ENCODE measurements at places on chromosomes 2 and 18.
A peak's percentile ranks its signal among the peaks of the same experiment; 100 is the strongest.

GRCh38 chr2:134308474-134309385 lies 54.9 kb downstream of the MGAT5 start:
- DNase-seq, result no peak

DNA sequence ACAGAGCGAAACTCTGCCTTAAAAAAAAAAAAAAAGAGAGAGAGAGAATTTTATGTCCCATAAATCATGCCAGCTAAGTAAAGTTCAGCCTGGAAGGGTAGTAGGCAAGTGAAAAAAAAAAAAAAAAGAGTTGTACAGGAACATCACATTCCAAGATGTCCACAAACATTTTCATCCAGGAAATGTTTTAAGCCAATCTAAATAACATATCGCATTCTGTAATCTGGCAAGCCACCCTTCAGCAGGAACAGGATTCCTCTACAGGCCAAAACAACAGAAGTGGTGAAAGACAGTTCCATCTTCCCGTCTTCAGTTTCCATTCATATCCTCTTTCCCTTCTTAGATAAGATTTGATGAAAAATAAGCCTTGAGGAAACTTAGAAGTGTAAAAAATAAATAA lies 1108.1 kb upstream of the DDX18 start:
- no peak for DNase-seq

- no peak for DNase-seq
Measured at GRCh38 chr18:7147399-7147798, 29.8 kb upstream of the LAMA1 start.

DNA sequence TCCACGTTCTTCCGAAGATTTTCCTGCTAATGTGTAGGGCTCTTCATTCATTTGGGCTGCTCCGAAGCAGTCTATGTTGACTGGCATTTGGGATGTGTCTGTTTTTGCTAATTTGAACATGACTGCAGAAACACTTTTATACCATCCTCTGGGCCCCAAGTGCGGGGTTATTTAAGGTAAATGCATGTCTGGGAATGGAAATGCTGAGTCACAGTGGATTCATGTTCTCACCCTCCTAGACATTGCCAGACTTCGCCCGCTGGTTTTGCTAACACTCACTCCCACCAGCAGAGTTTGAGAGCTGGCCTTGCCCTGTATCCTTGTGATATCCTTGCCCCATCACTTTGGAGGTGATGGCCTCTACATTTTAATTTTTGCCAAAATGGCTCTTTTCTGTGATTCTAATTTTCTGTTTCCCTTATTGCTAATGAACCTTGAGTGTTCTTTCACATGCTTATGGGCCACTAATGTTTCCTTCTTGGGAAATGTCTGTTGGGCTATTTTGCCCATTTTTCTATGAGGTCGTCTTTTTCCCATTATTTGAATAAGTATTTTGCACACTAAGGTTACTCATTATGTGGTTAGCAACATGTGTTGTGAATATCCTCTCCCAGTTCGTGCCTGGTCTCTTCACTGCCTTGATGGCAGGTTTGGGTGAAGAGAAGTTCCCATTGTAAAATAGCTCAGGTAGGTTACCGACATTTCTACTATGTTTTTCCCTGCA lies 204.1 kb downstream of the GLI2 start:
- no peak for DNase-seq

- DNase-seq, result no peak
Measured at GRCh38 chr2:27307545-27308358, 493 bp downstream of the UCN start.

GRCh38 chr2:226338825-226339224 lies 460.8 kb downstream of the IRS1 start:
- DNase-seq, result no peak

DNA sequence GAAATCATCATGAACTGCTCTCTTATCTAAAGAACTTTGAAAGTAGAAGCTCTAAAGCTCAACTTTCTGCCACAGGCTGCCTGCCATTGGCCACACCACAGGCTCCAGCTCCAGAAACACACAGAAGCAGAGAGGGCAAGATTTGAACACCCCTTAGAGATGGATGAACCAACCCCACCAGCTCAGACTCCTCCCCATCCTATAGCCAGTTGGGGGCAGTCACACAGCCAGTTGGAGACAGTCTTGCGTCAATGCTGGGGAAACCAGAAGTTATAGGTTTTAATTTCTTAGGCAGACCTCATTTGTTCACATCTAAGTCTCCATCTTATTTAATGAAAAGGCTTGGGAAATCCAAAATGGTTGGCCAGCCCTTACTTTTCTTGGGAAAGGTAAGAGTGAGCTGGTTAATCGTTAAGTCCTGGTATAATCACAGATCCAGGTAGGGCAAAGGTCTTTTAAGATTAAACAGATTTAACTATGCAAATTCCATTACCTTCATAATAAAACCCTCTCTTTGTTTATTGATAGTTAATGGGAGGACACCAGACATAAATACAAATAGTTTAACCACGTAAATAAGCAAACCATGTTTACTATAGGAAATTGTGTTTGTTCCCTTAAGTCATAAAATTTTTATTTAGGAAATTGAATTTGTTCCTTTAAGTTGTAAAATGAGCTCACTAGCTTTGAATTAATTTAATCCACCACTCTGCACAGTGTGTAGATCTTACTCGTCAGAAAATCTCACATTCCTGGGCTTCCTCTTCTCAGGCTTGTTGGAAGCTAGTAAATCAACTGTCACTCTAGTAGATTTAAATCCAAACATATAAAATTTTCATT lies 28.0 kb downstream of the MRO start:
- DNase-seq, result no peak

- no peak for DNase-seq
Measured at GRCh38 chr2:121748202-121748601, 7.2 kb upstream of the TSN start.

GRCh38 chr2:111035830-111036441 lies 84.8 kb upstream of the BCL2L11 start:
- no peak for DNase-seq

DNA sequence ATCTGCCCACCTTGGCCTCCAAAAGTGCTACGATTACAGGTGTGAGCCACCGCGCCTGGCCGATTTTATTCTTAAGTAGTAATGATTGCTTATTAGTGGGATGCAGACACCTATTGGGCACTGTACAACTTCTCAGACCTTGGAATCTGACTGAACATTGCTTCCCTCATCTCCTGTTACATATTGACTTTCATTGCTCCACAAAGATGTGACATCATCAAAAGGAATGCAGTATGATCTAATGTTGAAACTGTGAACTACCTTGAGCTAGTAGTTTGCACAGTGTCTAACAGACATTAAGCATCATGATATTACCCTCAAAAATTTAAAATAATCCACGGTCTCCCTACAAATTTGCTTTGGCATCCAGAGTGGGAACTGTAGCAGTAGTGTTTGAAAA lies 109.8 kb upstream of the SIX2 start:
- no peak for DNase-seq

DNA sequence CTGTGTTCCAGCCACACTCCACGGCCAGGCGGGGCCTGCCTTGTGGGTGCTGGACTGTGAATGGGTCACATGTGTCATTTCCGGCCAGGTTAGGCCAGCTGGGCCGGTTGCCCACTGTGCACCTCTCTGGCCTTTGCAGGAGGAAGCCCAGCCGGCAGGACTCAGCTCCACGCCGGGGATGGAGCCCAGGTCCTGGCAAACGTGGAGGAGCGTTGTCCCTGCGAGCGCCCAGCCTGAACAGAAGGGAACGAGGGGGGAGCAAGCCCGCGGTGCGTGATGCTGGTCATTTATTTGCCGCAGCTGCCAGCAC lies 152.9 kb downstream of the PXDN start:
- no peak for DNase-seq

GRCh38 chr2:191666732-191667131 lies 11.2 kb upstream of the NABP1 start:
- DNase-seq, result no peak

- peak; percentile 23 for DNase-seq
Measured at GRCh38 chr2:218885981-218886947, 5.6 kb downstream of the WNT10A start.

GRCh38 chr2:75077909-75078308 lies 119.5 kb downstream of the POLE4 start:
- no peak for DNase-seq

DNA sequence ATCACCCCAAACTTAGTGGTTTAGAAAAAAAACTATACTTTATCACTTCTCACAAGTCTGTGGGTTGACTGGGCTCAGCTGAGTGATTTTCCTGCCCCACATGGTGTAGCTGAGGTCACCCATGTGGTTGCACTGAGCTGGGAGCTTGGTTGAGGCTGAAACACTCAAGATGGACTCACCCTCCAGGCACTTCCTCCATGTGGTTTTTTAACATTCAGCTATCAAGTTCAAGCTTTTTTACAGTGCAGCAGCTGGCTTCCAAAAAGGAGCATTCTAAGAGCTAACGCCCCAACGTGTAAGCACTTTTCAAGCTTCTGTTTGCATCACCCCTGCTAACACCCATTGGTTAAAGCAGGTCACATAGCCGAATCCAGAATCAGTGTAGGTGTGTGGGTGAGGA lies 105.9 kb upstream of the CREB1 start:
- DNase-seq, result no peak

DNA sequence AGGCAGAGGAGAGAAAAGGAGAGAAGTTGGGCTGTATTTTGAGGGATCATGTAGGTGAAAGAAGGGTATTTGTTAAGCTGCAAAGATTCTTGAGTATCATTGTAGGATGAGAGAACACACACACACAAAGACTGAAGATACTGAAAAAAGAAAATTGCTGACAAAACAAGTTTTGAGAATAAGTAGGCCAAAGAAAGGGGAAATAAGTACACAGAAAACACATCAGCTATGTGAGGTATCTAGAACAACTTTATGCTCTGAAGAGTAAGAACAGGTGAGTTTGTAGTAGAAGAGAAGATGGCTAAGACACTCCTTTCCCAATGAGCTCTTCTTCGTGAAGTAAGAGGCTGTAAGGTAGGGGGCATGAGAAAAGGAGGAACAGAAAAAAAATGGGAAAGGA lies 28.2 kb downstream of the METTL8 start:
- no peak for DNase-seq
